T-cell (primary cell): ENCODE measurements at places on chromosomes 6 and 20.
A peak's percentile ranks its signal among the peaks of the same experiment; 100 is the strongest.

DNA sequence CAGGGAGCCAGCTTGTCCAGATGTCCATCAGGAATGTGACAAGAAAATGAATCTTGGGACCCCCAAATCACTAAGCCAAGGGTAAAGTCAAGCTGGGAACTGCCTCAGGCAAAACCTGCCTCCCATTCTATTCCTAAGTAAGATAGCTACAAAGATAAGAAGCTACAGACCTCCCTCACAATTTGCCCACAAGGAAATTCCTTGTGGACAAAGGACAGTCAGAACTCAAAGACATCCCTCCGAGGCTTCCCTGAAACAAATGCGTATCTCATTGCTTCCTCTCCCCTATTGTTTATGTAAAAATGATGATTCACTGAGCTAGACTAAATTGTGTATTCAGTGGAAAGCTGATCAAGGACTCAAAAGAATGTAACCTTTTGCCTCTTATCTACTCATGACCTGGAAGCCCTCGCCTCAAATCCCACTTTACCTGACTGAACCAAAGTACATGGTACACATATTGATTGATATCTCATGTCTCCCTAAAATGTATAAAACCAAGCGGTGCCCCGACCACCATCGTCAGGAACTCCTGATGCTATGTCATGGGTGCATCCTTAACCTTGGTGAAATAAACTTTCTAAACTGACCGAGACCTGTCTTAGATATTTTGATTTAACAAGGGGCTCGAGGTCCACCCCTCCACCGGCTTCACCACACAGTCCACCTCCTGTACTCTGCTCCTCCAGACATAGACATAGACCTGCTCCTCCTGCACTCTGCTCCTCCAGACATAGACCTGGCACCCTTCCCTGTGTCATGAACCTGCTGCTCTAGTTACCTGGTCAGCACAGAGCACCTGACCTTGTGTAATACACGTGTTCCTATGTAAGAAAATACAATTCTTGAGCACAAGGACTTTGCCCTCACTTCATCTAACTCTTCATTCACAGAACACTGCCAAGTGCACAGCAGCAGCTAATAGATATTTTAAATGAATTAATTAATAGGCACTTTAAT, 81.4 kb downstream of the WDR27 start:
- H3K27ac ChIP-seq = no peak overlapping the region
- H3K4me1 ChIP-seq = no peaks in the 10 kb centered on the region
- peaks cover 3% of the 10 kb centered on the region for H3K36me3 ChIP-seq
- no peak overlapping the region for H3K4me3 ChIP-seq
- DNase-seq = no peak

- H3K27me3 ChIP-seq = no peaks in the 10 kb centered on the region
- H3K36me3 ChIP-seq = no peaks in the 10 kb centered on the region
- H3K4me3 ChIP-seq = no peak overlapping the region
- no peaks in the 10 kb centered on the region for H3K4me1 ChIP-seq
- no peak for DNase-seq
Observed at GRCh38 chr6:135583256-135583761, 85.8 kb upstream of the AHI1 start.

- H3K27ac ChIP-seq = no peak overlapping the region
- H3K4me1 ChIP-seq = no peaks in the 10 kb centered on the region
- H3K27me3 ChIP-seq = no peaks in the 10 kb centered on the region
- H3K4me3 ChIP-seq = no peak overlapping the region
Observed at GRCh38 chr6:148513145-148514071, 170.8 kb downstream of the SASH1 start.

- peaks cover 2% of the 10 kb centered on the region for H3K27me3 ChIP-seq
- H3K4me3 ChIP-seq = no peak overlapping the region
- H3K4me1 ChIP-seq = peaks cover 28% of the 10 kb centered on the region
- H3K27ac ChIP-seq = no peak overlapping the region
Observed at GRCh38 chr6:44004136-44004535, 123.1 kb downstream of the MRPL14 start.

- peaks cover 5% of the 10 kb centered on the region for H3K36me3 ChIP-seq
- H3K4me1 ChIP-seq = peaks cover 9% of the 10 kb centered on the region
- peak overlapping the region; percentile 42 for H3K27ac ChIP-seq
- peak; percentile 74 for DNase-seq
- H3K27me3 ChIP-seq = no peaks in the 10 kb centered on the region
Observed at GRCh38 chr20:36886859-36887751, 11.2 kb downstream of the TLDC2 start.

- H3K36me3 ChIP-seq = peaks cover 2% of the 10 kb centered on the region
- no peaks in the 10 kb centered on the region for H3K27me3 ChIP-seq
- DNase-seq = no peak
- H3K4me1 ChIP-seq = peaks cover 20% of the 10 kb centered on the region
- H3K4me3 ChIP-seq = no peak overlapping the region
- H3K27ac ChIP-seq = no peak overlapping the region
Observed at GRCh38 chr6:30319146-30319835, 7.4 kb upstream of the TRIM39 start.

GRCh38 chr6:3386374-3386857, 70.4 kb downstream of the SLC22A23 start:
- H3K27ac ChIP-seq = no peak overlapping the region
- H3K36me3 ChIP-seq = no peaks in the 10 kb centered on the region

DNA sequence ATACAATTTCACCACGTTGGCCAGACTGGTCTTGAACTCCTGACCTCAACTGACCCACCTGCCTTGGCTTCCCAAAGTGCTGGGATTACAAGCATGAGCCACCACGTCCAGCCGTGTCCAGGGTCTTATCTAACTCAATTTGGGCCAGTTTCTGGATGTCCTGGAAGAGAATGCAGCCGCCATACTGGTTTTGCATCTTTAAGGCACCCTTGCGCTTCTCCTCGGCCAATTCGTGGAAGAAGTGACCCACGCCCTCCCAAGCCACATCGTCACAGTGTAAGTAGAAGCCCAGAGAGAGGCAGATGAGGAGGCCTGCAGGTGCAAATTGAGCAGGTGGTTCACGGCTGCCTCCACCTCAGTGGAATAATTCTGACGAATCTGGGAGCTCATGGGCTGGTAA, 3.7 kb upstream of the ZNF335 start:
- H3K4me3 ChIP-seq = no peak overlapping the region
- DNase-seq = no peak
- H3K27me3 ChIP-seq = no peaks in the 10 kb centered on the region
- no peak overlapping the region for H3K27ac ChIP-seq
- H3K36me3 ChIP-seq = no peaks in the 10 kb centered on the region

GRCh38 chr6:7677229-7677628, 48.7 kb upstream of the BMP6 start:
- peaks cover 18% of the 10 kb centered on the region for H3K27me3 ChIP-seq
- no peak overlapping the region for H3K4me3 ChIP-seq
- no peaks in the 10 kb centered on the region for H3K36me3 ChIP-seq
- no peaks in the 10 kb centered on the region for H3K4me1 ChIP-seq
- no peak overlapping the region for H3K27ac ChIP-seq

DNA sequence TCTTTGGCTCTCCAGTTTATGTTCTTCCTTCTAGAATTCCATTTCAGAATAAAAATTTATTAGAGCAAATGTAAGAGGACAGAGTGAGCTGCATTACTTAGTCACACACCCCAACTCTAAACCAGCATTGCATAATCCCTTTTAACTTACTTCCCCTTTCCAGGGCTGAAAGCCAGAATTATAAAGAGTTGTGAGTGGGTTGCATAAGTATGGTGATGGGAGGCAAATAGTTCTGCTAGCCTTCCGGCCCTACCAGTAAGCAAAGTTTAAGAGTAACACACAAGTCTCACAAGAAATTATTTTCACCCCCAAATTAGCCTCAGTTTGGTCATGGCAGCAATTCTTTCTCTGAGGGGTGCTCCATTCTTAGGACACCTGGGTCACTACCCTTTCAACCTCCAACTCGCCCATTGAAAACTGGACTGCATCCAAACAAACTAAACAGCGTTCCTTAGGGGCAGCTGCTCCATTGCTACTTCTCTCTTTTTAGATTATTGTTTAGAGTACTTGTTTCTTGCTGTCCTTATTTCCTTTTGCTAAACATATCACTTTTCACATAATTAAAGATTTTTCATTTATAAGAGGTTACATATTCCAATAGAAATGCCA, 1.6 kb downstream of the KIAA0408 start:
- H3K4me3 ChIP-seq = no peak overlapping the region
- H3K27me3 ChIP-seq = no peaks in the 10 kb centered on the region
- H3K27ac ChIP-seq = no peak overlapping the region
- H3K4me1 ChIP-seq = peaks cover 6% of the 10 kb centered on the region

GRCh38 chr6:159169557-159170332, 545 bp downstream of the FNDC1 start:
- DNase-seq = no peak
- no peak overlapping the region for H3K27ac ChIP-seq
- no peaks in the 10 kb centered on the region for H3K36me3 ChIP-seq
- peak overlapping the region; percentile 70 for H3K4me3 ChIP-seq
- peaks cover 22% of the 10 kb centered on the region for H3K27me3 ChIP-seq

DNA sequence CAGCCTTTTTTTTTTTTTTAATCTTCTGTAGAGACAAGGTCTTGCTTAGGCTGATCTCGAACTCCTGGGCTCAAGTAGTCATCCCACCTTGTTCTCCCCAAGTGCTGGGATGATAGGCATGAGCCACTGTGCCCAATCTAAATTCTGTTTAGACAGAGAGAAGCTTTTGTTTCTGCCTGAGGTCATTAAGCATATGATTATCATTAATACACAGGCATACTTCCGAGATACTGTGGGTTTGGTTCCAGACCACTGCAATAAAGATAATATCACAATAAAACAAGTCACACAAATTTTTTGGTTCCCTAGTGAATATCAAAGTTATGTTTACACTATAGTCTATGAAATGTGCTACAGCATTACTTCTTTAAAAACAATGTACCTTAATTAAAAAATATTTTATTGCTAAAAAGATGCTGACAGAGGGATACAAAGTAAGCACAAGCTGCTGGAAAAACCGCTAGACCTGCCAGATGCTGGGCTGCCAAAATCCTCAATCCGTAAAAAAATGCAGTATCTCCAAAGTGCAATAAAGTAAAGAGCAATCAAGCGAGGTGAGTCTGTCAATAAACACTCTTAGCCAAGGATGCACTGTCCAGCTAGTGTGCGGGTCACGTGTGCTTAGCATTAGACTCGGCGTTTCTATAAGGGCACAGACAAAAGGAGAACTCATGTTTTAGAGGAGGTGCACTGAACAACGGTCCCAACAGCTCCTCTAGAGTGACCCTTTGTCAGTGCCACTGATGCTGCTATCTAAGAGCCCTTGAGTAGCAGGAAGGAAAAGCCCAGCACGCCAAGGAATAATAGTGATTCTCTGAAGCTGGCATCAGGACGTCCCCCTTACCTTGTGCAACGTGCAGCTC, 16.1 kb downstream of the TXNDC5 start:
- H3K27ac ChIP-seq = no peak overlapping the region
- no peak for DNase-seq
- H3K36me3 ChIP-seq = peaks cover 54% of the 10 kb centered on the region
- no peak overlapping the region for H3K4me3 ChIP-seq
- H3K27me3 ChIP-seq = no peaks in the 10 kb centered on the region
- no peaks in the 10 kb centered on the region for H3K4me1 ChIP-seq

- H3K27ac ChIP-seq = peak overlapping the region; percentile 66
- no peaks in the 10 kb centered on the region for H3K36me3 ChIP-seq
- no peaks in the 10 kb centered on the region for H3K27me3 ChIP-seq
- peak overlapping the region; percentile 51 for H3K4me3 ChIP-seq
Observed at GRCh38 chr20:60055740-60056139, 97.5 kb downstream of the CDH26 start.

- no peak for DNase-seq
- H3K4me1 ChIP-seq = peaks cover 37% of the 10 kb centered on the region
- H3K27me3 ChIP-seq = no peaks in the 10 kb centered on the region
- peak overlapping the region; percentile 96 for H3K4me3 ChIP-seq
- peak overlapping the region; percentile 91 for H3K27ac ChIP-seq
Observed at GRCh38 chr6:26536571-26537159, 1.5 kb upstream of the HMGN4 start.

DNA sequence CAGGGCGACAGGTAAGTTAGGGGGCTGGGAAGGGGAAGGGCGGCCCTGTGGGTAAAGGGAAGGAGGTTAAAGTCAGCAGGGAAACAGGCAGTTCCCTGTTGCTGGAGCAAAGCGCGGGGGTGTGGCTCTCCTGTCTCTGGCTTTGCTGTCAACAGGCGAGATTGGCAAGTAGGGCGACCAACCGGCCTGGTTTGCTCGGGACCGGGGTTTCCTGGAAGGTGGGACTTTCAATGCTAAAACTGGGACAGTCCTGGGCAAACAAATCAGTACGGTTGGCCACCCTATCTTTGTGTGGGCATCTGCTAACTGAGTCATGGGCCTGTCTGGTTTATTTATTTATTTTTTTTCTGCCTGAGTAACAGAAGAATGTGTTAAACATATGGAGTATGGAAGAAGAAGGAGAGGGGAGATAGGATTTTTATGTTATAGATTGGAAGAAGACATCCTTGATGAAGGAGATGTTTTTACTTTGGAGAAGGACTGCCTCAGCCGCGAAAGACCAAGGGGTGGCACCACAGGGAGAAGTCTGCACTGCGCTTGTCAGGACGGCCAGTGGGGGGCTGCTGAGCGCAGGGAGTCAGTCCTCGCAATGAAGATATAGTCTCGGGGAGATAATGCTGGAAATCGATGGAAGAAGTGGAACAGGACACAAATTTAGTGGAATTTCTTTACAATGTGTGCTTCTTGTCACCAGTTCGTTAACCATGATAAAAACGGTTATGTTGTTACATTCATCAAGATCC, 43.4 kb upstream of the ESR1 start:
- peaks cover 2% of the 10 kb centered on the region for H3K4me1 ChIP-seq
- no peaks in the 10 kb centered on the region for H3K27me3 ChIP-seq
- H3K4me3 ChIP-seq = no peak overlapping the region
- peak; percentile 15 for DNase-seq
- no peaks in the 10 kb centered on the region for H3K36me3 ChIP-seq
- H3K27ac ChIP-seq = no peak overlapping the region

GRCh38 chr6:43276577-43277305, 21.3 kb upstream of the SLC22A7 start:
- no peaks in the 10 kb centered on the region for H3K36me3 ChIP-seq
- peaks cover 24% of the 10 kb centered on the region for H3K4me1 ChIP-seq
- DNase-seq = no peak
- H3K27ac ChIP-seq = no peak overlapping the region
- peaks cover 59% of the 10 kb centered on the region for H3K27me3 ChIP-seq

DNA sequence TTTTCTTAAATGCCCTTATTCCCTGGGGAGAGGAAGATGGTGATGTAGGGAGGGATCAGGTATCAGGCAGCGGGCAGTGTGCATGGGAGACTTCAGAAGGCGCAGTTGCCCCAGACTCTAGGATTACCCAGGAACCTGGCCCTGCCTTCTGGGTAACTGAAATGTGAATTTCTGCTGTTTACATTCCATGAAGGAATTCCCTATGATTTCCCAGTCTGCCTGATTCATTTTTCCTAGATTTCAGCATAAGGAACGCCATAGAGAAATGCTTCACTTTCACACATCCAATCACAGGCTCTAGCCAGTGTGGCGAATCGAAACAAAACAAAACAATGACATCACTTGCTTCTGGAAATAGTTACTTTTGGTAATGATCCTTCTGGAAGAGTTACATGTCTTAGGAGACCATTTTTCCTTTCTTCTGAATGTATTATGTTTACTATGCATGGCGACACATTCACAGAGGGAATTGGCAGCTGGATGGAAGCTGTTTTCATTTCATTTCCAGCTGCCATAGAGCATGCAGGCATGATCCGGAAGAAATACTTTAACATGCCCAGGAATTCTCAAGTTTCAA, 33.3 kb downstream of the LRP11 start:
- no peaks in the 10 kb centered on the region for H3K4me1 ChIP-seq
- DNase-seq = no peak
- H3K4me3 ChIP-seq = no peak overlapping the region
- no peaks in the 10 kb centered on the region for H3K36me3 ChIP-seq

GRCh38 chr6:131586543-131586942, 13.5 kb downstream of the ARG1 start:
- H3K27me3 ChIP-seq = no peaks in the 10 kb centered on the region
- H3K4me3 ChIP-seq = no peak overlapping the region
- peaks cover 8% of the 10 kb centered on the region for H3K36me3 ChIP-seq
- no peak for DNase-seq
- no peaks in the 10 kb centered on the region for H3K4me1 ChIP-seq
- H3K27ac ChIP-seq = no peak overlapping the region
